ENCODE measurements at places on chromosomes 3 and 15.

- no peak for DNase-seq
Observed at GRCh38 chr3:73727117-73727821, 102.5 kb upstream of the PDZRN3 start.

DNA sequence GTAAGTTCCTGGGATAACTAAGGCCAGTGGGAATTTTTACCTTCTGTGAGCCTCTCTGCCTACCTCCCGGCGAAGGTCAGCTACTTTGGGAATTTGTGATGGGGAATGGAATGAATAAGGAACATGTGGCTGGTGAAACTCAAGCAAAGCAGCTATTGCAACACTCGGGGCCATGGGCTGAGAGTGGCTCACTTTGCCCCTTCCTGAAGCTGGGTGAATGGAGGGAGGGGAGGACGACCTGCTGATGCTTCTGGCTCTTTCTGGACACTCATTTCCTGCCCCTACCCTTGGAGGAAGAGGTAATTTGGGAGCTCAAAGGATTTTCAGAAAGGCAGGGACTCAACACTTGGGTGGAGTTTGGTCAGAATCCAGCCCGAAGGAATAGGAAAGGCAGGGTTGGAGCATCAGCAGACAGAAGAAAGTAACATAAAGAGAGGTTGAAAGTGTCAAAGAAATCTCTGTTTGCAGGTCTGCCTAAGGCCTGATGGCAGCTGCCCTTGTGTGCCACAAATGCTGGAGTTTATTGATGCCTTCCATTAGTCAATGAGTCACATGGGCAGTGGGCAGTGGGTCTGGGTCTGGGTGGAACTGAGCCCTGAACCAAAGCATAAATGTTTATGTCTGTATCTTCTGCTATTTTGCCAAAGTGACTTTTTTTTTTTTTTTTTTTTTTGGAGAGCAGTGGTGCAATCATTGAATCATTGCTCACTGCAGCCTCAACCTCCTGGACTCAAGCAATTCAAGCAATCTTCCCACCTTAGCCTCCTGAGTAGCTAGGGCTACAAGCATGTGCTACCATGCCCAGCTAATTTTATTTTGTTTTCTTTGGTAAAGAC lies 12.4 kb downstream of the LAMP3 start:
- DNase-seq, result no peak

GRCh38 chr3:115958526-115958925 lies 335.2 kb downstream of the GAP43 start:
- DNase-seq, result no peak

GRCh38 chr15:83602021-83602420 lies 51.9 kb upstream of the ADAMTSL3 start:
- DNase-seq, result no peak

DNA sequence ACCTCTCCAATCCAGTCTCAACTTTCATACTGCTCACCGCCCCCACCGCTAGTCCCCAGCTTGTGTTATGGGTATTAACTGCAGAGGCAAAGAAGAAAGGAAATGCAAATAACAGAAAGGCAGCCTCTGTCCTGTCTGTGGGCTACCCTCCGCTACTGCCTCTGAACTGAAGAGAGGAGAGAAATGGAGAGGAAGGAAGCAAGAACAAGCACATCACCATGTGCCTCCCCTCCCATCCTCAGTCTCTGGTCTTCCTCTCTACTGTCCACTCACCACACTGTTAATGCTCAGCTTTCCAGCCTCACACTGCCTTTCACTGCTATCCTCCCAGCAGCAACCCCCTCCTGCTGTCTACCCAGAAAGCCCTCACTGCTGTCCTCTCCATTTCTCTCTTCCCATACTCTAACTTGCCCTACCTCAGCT lies 139.0 kb upstream of the SLC2A2 start:
- DNase-seq, result no peak

GRCh38 chr3:126986001-126986400 lies 3.1 kb downstream of the PLXNA1 start:
- DNase-seq, result no peak

GRCh38 chr15:52154896-52155865 lies 36.0 kb downstream of the GNB5 start:
- DNase-seq, result no peak

DNA sequence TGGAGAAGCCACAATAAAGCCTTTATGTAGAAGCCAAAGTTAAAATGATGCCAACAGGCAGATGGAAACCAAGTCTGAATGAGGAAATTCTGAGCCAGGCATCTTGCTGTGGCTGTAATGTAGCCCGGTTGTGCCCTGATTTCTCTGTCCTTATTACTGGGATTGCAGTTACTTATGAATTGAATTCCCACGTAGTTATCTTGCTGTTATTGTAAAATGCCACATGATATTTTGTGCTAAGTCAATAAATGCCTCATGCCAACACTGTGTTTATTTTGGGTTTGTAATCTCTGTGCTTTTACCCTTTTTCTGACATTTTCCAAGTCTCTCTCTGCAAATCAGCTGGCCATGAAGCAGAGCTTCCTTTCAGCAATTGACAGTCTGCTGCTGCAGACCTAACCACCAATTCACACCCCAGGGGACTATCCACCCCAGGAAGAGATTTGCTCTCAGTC lies 486.1 kb upstream of the GOLIM4 start:
- no peak for DNase-seq

GRCh38 chr3:59867185-59868002 lies 817.6 kb upstream of the CFAP20DC start:
- DNase-seq, result no peak

DNA sequence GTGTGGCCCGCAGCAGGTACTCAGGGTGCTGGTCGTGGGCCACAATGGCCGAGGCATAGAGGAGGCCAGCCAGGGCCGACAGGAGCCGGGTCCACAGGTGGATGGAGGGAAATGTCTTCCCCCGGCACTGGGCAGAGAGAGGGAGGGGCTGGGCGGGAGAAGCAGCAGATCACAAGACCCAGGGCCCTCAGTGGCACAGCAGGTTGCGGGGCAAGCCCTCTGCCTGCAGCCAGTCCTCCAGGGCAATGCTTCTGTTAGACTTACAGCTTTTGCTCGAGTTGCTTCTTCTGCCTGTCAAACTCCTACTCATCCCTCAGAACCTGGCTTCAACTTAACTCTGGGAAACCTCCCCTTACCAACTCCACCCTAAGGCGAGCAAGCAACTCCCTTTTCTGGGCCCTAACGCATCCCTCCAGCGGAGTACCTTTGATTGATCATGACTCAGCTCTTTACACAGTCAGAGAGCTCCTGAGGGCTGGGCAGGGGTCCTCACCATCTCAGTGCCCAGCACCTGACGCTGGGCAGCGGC lies 16.0 kb downstream of the TMEM44 start:
- no peak for DNase-seq

DNA sequence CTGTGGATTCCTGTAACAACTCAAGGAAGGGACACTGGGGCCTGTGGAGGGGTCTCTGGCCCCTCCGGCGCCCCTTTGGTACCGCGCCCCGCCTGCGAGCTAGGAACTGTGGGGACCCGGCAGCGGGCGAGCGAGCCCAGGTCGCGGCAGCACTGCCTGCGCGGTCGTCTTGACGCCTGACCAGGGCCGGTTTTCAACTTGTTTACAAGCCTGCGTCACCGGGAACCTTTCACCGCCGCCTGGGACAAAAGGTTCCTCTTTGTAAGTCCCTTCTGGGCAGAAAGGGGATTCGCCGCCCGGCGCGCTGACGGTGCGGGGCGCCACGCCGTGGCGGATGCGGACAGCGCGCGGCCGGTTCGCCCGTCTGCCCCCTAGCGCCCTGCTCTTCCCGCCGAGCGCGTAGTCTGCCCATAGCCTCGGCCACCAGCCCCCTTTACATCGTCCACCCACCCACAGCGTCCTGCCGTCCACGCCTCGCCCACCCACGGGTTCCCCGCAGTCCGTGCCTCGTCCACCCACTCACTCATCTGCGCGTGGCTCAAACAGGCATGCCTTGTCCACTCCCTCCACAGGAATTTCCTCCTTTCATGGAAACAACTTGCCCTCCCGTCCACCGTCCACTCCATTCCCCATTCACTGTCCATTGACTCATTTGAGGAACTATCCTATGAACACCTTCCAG lies 5.5 kb upstream of the CFAP100 start:
- peak; percentile 24 for DNase-seq

- no peak for DNase-seq
Observed at GRCh38 chr3:45330510-45331295, 57.7 kb upstream of the LARS2 start.

DNA sequence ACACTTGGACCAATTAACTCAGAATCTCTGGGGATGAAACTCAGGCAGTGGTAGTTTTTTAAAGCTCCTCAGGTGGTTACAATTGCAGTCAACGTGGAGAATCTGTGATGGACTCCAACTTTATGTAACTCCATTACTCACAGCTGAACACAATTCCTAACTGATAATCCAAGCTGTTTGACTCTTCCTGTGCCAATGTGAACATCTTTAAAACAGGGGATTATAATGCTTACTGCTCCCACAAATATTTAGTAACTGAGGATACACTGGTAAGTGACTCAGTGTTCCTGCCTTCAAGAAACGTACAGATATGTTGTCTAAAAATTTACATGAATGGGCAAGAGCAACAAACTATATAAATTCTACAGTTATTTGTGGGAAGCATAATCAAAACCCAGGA lies 85.6 kb downstream of the OSBPL10 start:
- no peak for DNase-seq

DNA sequence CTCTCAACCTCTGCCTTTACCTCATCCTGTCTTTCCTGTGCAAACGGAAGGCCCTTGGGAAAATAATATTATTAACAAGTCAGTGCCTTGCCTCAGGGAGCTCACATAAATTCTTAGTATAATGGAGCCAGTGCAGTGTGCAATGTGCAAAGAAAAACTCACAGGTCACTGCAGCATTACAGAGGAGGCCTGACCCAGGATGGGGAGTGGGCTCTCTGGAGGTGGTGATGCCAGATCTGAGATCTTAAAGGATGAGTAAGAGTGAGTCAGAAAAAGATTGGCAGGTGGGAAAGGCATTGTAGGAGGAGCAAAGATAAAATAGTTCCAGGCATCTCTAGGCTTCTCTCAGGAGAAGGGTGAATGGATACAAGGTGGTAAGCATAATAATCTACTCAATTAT lies 185.6 kb upstream of the ADAMTS9 start:
- no peak for DNase-seq

- no peak for DNase-seq
Observed at GRCh38 chr15:67715170-67715569, 110.1 kb upstream of the SKOR1 start.

- no peak for DNase-seq
Observed at GRCh38 chr3:90253131-90253530, 1145.7 kb downstream of the EPHA3 start.

DNA sequence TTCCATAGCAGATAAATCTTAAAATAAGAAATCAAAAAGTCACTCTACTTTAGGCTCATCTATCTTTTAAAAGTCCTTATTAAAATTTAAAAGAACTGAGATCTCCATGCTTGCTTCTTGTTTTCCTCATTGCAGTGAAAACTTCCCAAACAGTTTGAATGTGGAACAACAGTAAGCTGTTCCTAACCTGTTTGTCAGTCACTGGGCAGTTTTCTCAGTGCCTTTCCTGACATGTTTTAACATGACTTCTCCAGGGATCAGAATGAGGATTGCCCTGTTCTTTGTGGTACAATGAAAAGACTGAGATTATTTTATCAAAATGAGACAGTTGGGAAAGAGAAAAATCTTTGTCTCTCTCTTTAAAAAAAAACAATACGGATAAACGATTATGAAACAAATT lies 774 bp downstream of the GPR87 start:
- DNase-seq, result no peak

- DNase-seq, result no peak
Observed at GRCh38 chr3:162610261-162610660, 1113.7 kb downstream of the OTOL1 start.

- no peak for DNase-seq
Observed at GRCh38 chr3:177820683-177821316, 623.5 kb upstream of the TBL1XR1 start.

DNA sequence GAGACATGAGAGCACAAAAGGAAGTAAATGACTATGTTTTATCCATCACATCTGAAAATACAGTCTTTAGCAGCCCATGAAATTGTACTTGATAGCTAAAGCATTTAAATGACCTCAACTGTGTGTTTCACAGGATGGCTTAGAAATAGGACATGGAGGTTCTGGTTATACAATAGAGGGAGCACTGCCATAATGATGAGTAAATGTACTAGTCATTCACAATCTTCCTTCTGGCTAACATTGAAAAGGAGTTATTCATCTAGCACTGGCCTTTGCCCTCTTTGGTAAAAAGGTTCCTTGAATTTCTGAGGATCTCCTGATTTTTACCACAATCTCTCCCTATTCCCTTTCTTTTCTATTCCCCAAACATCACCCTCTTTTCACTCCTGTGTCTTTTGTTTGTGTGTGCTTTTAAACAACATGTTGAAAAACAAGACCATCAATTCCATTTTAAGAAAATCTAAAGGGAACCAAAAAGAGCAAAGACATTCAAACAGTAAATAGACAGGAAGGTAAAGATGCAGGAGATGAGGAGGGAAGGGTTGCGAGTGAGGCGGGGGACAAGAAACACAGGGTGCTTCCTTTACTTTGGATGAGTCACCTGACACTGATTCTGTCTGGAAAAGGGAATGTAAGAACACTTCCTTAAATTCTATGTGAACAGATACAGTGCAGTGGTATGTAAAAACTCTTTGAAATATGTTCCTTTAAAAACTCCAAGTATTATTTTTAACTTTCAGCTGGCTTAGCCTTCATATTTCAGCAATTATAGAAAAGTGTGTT lies 619.0 kb downstream of the MECOM start:
- DNase-seq, result no peak

DNA sequence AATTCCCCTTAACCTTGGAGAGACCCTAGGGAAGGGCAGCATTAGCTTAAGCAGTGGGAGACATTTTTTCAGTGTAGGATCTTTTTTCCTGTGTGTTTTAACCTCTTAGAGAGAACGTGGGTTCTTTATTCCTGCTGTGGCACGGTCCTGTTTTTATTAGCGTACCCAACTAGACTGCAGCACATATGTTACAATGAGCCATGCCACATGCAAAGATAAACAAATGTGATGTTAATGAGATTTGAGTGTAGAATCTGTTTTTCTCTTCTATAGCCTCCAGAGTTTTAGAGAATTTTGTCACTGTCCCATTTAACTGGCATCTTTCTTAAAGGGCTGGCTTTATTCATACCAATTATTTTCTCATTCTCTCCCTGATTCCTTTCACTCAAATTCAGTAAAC lies 347.5 kb downstream of the CNTN4 start:
- DNase-seq, result no peak

- no peak for DNase-seq
Observed at GRCh38 chr3:188683032-188683521, 488.7 kb upstream of the TPRG1 start.

GRCh38 chr15:80789296-80789695 lies 10.1 kb downstream of the CEMIP start:
- no peak for DNase-seq

GRCh38 chr3:45623846-45624245 lies 29.3 kb downstream of the LIMD1 start:
- no peak for DNase-seq

- no peak for DNase-seq
Observed at GRCh38 chr15:69930754-69931153, 167.0 kb downstream of the TLE3 start.

DNA sequence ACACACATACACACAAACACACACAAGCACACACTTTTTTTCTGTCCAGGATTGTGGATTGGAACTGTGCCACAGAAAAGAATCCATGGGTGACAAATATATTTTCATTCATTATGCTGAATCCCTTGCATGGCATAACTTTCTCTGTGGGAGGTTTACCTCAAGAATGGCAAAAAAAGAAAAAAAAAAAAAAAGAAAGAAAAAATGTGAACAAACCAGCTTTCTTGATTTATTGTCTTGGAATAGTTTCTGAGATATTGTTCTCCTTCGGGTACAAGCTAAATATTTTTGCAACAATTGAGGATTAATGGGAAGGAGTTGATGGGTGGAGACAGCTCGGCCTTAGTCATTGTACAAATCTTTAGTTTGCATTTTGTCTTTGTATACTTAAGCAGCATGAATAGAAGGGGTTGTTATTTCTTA lies 153.1 kb downstream of the GMNC start:
- DNase-seq, result no peak

- no peak for DNase-seq
Observed at GRCh38 chr3:114632757-114633424, 339.1 kb downstream of the TIGIT start.

Measured in activated CD8-positive, alpha-beta memory T cell treated with anti-CD3 and anti-CD28 coated beads, Interleukin-2, amount 50 U/mL, for 4 hours (primary cell).